ENCODE measurements at places on chromosomes 7 and 10. TPM values are rescaled to one million over a fixed set of nuclear protein-coding genes. Genes with fewer than 3 reads are reported as not detected.

IL2RA gene
- total RNA-seq, result 0.33 TPM

CDK1 gene
- total RNA-seq, result 75.5 TPM

PRF1 gene
- not detected for total RNA-seq

FAM237B gene
- not detected for total RNA-seq

SYT15 gene
- total RNA-seq, result 0.28 TPM

LLCFC1 gene
- total RNA-seq, result not detected

UNCX gene
- not detected for total RNA-seq

GPR22 gene
- not detected for total RNA-seq

PON1 gene
- not detected for total RNA-seq
